ENCODE measurements at places on chromosomes 1 and 21. TPM values are rescaled to one million over a fixed set of nuclear protein-coding genes. Genes with fewer than 3 reads are reported as not detected.
A peak's percentile ranks its signal among the peaks of the same experiment; 100 is the strongest.

GJA8 gene
- 2.4 TPM for total RNA-seq

DNA sequence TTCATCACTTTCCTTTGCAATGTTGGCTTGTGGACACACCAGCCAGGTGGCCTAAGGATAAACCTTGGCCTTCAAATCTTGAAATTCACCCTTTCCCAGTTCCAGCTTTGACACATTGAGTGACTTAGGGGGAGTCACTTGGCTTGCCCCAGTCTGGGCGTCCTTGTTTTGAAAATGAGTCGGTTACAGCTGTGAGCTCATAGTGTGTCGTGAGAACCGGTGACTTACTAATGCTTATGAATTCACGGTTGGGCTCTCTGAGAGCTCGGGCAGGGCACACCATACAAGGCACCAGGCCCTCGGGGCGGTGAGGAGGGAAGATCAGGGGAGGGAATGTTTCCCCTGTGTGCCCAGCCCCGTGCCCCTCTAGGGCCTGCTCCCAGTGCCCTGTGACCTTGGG lies 126.9 kb upstream of the TMPRSS2 start:
- no peaks in the 10 kb centered on the region for H3K27me3 ChIP-seq
- peak overlapping the region; percentile 29 for H3K27ac ChIP-seq
- DNase-seq = peak; percentile 15

DNA sequence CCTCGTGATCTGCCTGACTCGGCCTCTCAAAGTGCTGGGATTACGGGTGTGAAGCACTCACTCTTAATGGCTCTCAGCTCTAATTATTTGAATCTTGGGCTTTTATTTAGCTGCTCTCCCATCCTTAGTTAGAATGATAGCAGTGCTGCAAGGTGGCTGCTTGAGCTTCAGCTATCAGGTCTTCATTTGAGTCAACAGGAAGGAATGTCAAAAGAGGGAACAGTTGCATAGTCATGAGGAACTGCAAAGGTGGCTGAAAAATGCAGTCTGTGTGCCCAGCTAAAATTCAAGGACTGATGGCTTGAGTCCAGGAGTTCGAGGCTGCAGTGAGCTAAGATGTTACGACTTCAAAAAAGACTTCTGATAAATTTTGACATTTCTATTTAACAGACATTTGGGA lies 55.6 kb downstream of the UCK2 start:
- no peak overlapping the region for H3K4me3 ChIP-seq
- peaks cover 16% of the 10 kb centered on the region for H3K4me1 ChIP-seq
- no peak for DNase-seq
- no peak overlapping the region for H3K27ac ChIP-seq

- no peaks in the 10 kb centered on the region for H3K36me3 ChIP-seq
- no peaks in the 10 kb centered on the region for H3K27me3 ChIP-seq
- no peak overlapping the region for H3K27ac ChIP-seq
- H3K4me1 ChIP-seq = peaks cover 8% of the 10 kb centered on the region
- no peak overlapping the region for H3K4me3 ChIP-seq
These were observed 172.9 kb upstream of the HOOK1 start for GRCh38 chr1:59641836-59642235.

GRCh38 chr1:56452027-56453011 lies 127.0 kb downstream of the PLPP3 start:
- no peak overlapping the region for H3K4me3 ChIP-seq
- H3K4me1 ChIP-seq = peaks cover 34% of the 10 kb centered on the region
- DNase-seq = no peak
- peak overlapping the region; percentile 28 for H3K27ac ChIP-seq
- no peaks in the 10 kb centered on the region for H3K27me3 ChIP-seq
- H3K36me3 ChIP-seq = no peaks in the 10 kb centered on the region

Data from kidney (tissue), 22 donors.